ENCODE measurements at places on chromosomes 7 and 10.
A peak's percentile ranks its signal among the peaks of the same experiment; 100 is the strongest.

DNA sequence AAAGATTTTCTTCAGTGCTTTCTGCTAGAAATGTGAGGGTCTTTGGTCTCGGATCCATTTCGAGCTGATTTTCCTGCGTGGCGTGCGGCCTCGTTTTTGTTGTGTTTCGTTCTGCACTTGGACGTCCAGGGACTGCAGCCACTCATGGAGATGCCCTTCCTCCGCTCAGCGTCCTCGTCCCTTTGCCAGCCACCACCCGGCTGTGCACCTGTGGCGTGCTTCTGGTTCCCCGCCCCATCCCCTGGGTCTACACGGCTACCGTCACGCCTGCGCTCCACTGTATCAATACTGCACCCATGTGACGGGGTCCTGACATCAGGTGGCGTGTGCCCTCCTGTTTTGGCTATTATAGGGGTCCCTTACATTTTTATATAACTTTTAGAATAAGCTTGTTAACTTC, 42.7 kb upstream of the NKX6-2 start:
- no peak for DNase-seq

GRCh38 chr7:88169717-88170320, 50.0 kb downstream of the SRI start:
- peak; percentile 70 for DNase-seq

DNA sequence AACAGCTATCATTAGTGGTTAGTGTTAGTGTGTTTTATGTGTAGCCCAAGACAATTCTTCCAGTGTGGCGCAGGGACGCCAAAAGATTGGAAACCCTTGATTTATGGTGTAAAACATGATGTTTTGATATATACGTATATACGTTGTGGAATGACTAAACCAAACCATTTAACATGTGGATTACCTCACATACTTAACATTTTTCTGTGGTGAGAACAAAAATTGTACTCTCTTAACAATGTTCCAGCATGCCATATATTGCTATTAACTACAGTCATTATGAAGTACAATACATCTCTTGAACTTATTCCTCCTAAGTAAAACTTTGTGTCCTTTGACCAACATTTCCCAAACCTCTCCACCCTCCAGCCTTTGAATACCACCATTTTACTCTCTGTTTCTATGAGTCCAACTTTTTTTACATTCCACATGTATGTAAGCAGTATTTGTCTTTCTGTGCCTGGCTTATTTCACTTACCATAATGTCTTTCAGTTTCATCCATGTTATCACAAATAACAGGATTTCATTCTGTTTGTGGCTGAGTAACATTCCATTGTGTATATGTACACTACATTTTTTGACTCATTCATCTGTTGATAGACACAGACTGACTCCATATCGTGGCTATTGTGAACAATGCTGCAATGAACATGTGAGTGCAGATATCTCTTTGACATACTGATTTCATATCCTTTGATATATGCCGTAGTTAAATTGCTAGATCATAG, 42.2 kb upstream of the MAGI2 start:
- no peak for DNase-seq

- DNase-seq, result no peak
Measured at GRCh38 chr10:4678951-4679671, 146.9 kb upstream of the AKR1E2 start.

- no peak for DNase-seq
Measured at GRCh38 chr10:61529208-61529607, 76.0 kb upstream of the TMEM26 start.

DNA sequence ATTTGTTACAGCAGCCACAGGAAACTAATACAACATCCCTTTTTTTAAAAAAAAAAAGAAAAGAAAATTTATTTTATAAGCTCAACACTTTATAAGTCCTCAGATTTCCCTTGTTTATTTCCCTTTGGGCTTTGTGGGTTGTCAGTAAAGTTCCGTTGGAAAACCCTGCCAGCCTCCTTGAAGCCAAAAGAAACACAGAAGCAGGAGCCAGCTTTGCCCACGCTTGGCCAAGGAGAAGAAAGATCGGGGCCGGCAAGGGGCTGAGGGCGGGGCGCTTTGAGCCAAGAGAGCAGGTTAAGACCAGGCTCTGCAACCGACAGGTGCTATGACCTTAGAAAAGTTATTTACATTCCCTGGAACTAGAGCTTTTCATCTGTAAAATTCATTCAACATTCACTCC, 72.7 kb downstream of the RGS10 start:
- DNase-seq, result no peak

Data from pons (tissue), 1 donor.